ENCODE measurements at places on chromosomes 11 and 22.

GRCh38 chr11:87259736-87260135 lies 222.0 kb downstream of the TMEM135 start:
- no peak for DNase-seq
- H3K4me1 ChIP-seq, result no peaks in the 10 kb centered on the region
- H3K4me3 ChIP-seq, result no peak overlapping the region

- no peaks in the 10 kb centered on the region for H3K4me1 ChIP-seq
- H3K4me3 ChIP-seq, result no peak overlapping the region
- H3K27me3 ChIP-seq, result no peaks in the 10 kb centered on the region
- peaks cover 23% of the 10 kb centered on the region for H3K36me3 ChIP-seq
- no peak overlapping the region for H3K27ac ChIP-seq
- no peak for DNase-seq
Measured at GRCh38 chr11:44143987-44144909, 48.8 kb downstream of the EXT2 start.

- H3K27me3 ChIP-seq, result peaks cover 13% of the 10 kb centered on the region
- H3K36me3 ChIP-seq, result no peaks in the 10 kb centered on the region
- DNase-seq, result no peak
- H3K27ac ChIP-seq, result no peak overlapping the region
Measured at GRCh38 chr11:73270016-73270854, 1.9 kb upstream of the P2RY6 start.

- DNase-seq, result no peak
- H3K4me1 ChIP-seq, result no peaks in the 10 kb centered on the region
- peaks cover 52% of the 10 kb centered on the region for H3K36me3 ChIP-seq
- no peak overlapping the region for H3K27ac ChIP-seq
Measured at GRCh38 chr11:126409620-126409985, 54.1 kb downstream of the ST3GAL4 start.

DNA sequence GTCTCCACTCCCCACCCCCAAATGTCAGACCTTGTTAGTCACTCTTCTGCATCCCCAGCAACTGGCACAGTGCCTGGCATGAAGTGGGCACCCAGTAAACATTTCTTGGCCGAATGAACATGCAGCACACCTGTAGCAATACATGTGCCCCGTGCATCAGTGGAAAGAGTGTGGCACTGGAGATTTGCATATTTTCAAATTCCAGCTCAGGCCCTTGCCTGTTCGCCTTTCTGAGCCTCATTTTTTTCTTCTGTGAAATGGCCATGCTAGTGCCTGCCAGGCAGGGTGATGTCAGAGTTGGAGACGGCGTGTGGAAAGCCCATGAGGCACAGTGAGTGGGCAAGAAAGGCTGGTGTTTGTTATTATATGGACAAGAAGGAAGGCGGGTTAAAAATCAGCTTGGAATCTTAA lies 38.7 kb downstream of the CD82 start:
- H3K36me3 ChIP-seq, result peaks cover 98% of the 10 kb centered on the region
- H3K27ac ChIP-seq, result no peak overlapping the region
- no peak overlapping the region for H3K4me3 ChIP-seq
- H3K27me3 ChIP-seq, result no peaks in the 10 kb centered on the region

DNA sequence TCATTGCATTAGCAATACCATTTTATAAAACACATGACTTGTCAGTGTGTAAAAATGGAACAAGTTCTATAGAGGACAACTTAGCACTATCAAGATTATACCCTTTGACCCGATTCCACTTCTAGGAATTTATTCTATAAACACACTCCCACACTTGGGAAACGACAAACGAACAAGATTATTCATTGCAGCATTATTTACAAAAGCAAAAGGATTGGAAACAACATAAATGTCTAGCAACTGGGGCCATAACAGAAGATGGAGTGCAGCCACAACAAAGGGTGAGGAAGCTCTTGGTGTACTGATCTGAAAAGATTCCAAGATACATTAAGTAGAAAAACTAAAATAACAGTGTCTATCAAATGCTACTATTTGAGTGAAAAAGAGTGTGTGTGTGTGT lies 2.3 kb upstream of the IRAG1 start:
- no peaks in the 10 kb centered on the region for H3K4me1 ChIP-seq
- H3K4me3 ChIP-seq, result no peak overlapping the region
- peaks cover 12% of the 10 kb centered on the region for H3K27me3 ChIP-seq
- H3K27ac ChIP-seq, result no peak overlapping the region
- H3K36me3 ChIP-seq, result no peaks in the 10 kb centered on the region
- DNase-seq, result no peak

DNA sequence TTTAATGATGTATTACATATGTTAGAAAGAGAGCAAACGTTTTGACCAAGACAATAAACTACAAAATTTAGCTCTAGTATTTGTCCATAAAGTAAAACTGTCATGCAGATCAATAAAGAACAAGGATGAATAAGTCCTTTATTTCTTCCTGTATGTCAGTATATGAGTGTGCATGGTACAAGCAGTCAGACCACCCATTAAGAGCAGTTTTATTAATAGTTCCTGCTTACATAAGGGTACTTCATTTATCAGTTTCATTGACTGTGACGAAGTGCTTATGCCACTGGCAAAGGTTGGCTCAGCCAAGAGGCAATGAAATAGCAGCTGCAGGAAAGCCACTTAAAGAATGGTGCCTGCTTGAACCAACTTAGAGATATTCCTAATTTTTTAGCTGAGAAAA lies 913.0 kb upstream of the CNTN5 start:
- H3K36me3 ChIP-seq, result no peaks in the 10 kb centered on the region
- no peaks in the 10 kb centered on the region for H3K27me3 ChIP-seq
- no peak overlapping the region for H3K27ac ChIP-seq
- no peaks in the 10 kb centered on the region for H3K4me1 ChIP-seq
- no peak for DNase-seq
- H3K4me3 ChIP-seq, result no peak overlapping the region

DNA sequence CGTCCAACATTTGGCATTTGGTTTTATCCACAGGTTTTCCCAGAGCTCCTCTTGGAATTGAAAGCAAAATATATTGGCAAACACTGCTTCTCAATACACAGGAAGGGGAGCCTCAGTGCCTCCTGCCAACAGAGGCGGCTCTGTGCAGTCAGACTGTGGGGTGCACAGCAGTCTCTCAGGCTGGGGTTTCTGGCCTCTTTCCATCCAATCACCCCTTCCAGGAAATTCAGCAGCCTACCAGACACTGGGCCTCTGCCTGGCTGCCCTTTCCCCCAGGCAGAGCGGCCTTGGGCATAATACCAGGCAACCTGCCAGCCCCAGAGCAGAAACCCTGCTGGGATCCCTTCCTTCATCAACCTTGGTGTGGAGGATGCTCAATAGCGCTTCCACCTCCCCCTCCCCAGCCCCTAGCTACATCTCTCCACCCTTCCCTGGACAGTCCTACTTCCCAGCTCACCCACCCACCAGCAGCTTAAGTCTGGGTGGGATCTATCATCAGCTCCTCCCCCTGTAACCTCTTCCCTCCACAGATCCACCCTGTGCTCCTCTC lies 17.8 kb upstream of the RAPSN start:
- H3K36me3 ChIP-seq, result peaks cover 69% of the 10 kb centered on the region
- H3K27ac ChIP-seq, result no peak overlapping the region
- no peaks in the 10 kb centered on the region for H3K4me1 ChIP-seq
- no peaks in the 10 kb centered on the region for H3K27me3 ChIP-seq

DNA sequence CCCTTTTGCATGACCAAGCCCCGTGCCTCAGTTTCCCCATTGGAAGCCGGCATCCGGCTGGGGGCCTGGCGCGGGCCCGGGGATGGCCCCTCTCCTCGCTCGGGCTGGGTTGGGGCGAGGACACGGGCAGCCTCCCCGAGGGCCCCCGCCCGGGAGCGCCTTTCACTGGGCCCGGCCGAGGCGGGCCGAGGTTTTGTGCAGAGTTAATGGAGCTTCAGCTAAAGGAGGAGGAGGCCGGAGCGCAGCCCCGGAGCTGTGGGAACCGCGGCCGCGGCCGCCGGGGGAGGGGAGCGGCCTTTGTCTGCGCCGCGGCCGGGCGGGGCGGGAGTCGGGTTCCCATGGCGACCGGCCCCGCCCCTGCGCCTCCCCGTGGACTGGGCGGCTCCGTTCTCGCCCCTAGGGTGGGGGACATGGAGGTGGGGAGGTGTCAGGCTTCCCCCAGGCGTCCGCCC lies 1.4 kb upstream of the MAPK11 start:
- peaks cover 28% of the 10 kb centered on the region for H3K4me1 ChIP-seq
- H3K4me3 ChIP-seq, result no peak overlapping the region
- DNase-seq, result peak; percentile 64
- H3K27ac ChIP-seq, result no peak overlapping the region

- no peak for DNase-seq
- peaks cover 5% of the 10 kb centered on the region for H3K27me3 ChIP-seq
- H3K4me3 ChIP-seq, result no peak overlapping the region
Measured at GRCh38 chr11:44306052-44306917, 3.7 kb downstream of the ALX4 start.

DNA sequence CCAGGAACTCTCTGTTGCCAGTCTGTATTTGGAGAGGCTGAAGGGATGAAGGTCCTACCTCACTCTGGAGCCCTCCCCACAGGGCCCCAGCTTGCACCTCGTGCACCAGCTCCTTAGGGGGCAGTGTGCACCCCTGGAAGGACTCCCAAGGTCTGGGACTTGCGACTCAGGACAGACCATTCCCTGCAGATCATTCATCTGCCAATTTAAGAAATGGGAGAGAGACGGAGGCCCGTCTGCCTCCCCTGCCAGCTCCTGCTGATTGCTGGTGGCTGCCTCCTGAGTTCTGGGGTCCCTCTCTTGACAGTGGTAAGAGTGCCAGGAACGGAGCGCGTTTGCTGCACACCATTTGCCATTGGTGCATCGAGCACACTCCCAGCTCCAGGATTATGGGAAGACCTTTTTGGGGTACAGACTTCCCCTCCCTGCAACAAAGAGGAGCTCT lies 27.4 kb upstream of the MALAT1 start:
- H3K4me3 ChIP-seq, result no peak overlapping the region
- H3K27me3 ChIP-seq, result no peaks in the 10 kb centered on the region
- peaks cover 5% of the 10 kb centered on the region for H3K4me1 ChIP-seq
- peak; percentile 38 for DNase-seq

GRCh38 chr11:114909866-114910265 lies 231.5 kb downstream of the NXPE2 start:
- H3K27ac ChIP-seq, result no peak overlapping the region
- no peaks in the 10 kb centered on the region for H3K36me3 ChIP-seq
- no peak for DNase-seq

DNA sequence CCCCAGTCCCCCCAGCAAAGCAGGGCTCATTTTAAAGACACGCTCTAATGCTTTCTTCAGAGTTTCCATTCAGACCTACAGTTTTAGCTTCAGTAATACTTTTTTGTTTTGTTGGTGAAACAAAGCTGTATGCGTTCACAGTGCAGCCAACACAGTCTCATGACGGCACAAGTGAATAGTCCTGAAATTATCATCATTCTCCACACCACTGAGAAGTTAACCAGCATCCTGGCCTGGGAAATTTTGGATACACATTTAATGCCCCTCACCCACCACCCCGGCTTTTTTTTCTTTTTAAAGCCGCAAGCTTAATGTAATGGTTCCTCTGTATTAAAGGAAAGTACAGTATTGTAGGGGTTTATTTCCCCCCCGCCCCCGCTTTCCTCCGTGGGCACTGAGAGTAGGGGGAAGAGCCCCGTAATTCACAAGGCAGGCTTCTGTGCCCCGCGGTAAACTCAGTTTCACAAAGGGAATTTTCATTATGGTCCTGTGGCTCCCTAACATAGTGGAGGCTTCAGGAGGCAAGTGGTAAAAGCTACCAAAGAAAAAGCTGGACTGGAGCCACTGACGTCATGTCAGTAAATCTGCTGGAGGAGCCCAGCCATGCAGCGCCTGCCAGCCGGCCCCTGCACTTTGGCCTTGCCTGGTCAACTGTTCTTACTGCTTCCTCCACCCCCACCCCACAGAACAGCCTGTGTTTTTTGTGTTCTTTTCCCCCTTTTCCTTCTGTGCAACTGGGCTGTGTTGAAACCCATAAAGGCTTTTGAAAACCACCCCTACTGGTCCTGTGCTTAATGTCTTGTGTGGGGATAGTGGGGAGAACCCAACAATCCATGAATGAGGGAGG lies 18.2 kb downstream of the TEAD1 start:
- no peak overlapping the region for H3K4me3 ChIP-seq
- H3K4me1 ChIP-seq, result peaks cover 6% of the 10 kb centered on the region
- H3K27ac ChIP-seq, result no peak overlapping the region
- no peaks in the 10 kb centered on the region for H3K36me3 ChIP-seq

GRCh38 chr11:121630041-121630440 lies 177.3 kb upstream of the SORL1-AS1 start:
- H3K36me3 ChIP-seq, result peaks cover 67% of the 10 kb centered on the region
- no peaks in the 10 kb centered on the region for H3K27me3 ChIP-seq
- DNase-seq, result no peak

DNA sequence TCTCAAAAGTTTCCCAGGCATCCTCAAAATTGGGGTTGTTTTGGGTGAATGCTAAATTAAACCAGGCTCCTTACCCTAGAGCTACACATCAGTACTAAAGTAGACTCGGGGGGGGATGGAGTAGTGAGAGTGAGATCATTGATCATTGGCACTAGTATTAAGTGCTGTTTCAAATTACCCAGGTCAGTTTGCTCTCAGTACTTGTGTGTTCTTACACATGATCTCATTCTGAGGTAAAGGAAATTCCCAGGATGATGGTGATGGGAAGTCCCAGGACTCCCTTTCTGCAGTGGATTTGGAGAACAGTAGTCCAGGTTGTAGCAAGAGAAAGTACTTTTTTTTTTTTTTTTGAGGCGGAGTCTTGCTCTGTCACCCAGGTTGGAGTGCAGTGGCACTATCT lies 12.5 kb downstream of the RBM4 start:
- DNase-seq, result no peak
- no peak overlapping the region for H3K27ac ChIP-seq
- peaks cover 79% of the 10 kb centered on the region for H3K36me3 ChIP-seq
- H3K27me3 ChIP-seq, result no peaks in the 10 kb centered on the region
- H3K4me3 ChIP-seq, result no peak overlapping the region

DNA sequence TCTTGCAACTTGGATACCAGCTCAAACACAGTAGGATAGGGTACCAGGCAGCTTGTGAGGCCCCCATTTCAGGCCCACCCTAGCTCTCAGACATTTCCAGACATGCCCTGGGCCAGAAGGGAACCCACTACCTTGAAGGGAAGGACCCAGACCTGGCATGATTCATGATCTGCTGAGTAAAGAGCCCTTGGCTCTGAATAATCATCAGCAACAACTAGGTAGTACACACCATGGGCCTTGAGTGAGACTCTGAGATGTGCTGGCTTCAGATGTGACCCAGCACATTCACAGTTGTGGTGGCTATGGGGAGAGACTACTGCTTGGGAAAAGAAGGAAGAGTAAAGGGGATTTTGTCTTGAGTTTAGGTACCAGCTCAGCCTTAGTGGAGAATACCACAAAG lies 23.6 kb downstream of the JRKL start:
- no peaks in the 10 kb centered on the region for H3K4me1 ChIP-seq
- peaks cover 4% of the 10 kb centered on the region for H3K27me3 ChIP-seq
- H3K4me3 ChIP-seq, result no peak overlapping the region
- H3K27ac ChIP-seq, result no peak overlapping the region

GRCh38 chr11:92302770-92303169 lies 78.2 kb downstream of the FAT3 start:
- no peaks in the 10 kb centered on the region for H3K4me1 ChIP-seq
- no peak overlapping the region for H3K27ac ChIP-seq
- H3K27me3 ChIP-seq, result no peaks in the 10 kb centered on the region
- DNase-seq, result no peak

DNA sequence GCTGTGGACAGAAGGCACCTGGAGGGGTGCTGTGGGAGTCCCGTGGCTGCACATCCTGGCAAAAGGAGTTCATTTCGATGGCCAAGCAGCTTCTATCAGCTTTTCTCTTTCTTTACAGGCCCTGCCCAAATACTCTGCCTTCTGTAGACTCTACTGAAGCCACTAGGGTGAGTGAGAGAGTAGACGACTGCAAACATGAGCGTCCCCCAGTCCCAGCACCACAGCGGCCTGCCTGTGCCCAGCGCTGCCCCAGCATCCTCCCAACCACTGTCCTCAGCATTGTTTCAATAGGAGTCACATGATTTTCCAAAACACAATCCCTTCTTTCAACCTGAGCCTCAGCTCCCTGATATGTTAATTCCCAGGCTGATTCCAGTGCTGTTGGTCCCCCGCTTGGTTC lies 110.0 kb downstream of the KIRREL3 start:
- no peak overlapping the region for H3K27ac ChIP-seq
- no peak for DNase-seq
- peaks cover 54% of the 10 kb centered on the region for H3K4me1 ChIP-seq

All from DND-41 (cell line).